ENCODE measurements at places on chromosomes 4 and X.

DNA sequence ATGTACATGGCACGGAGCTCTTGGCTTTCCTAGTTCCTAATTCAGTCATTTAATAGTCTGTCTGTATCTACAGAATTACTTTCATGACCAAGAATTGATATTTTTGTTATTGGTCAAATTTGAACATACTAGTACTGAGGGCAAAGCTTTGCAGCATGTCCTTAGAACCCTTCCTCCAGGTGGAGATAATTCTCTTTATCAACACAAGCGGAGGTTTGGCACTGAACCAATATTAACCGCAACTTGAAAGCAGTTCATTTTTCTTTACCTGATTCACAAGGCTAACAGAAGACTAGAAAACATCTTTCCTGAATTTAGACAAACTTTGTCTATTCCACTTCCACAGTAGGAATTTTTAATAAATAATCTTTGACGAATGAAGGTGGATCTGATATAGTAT lies 73.8 kb downstream of the TACR3 start:
- no peak for DNase-seq

DNA sequence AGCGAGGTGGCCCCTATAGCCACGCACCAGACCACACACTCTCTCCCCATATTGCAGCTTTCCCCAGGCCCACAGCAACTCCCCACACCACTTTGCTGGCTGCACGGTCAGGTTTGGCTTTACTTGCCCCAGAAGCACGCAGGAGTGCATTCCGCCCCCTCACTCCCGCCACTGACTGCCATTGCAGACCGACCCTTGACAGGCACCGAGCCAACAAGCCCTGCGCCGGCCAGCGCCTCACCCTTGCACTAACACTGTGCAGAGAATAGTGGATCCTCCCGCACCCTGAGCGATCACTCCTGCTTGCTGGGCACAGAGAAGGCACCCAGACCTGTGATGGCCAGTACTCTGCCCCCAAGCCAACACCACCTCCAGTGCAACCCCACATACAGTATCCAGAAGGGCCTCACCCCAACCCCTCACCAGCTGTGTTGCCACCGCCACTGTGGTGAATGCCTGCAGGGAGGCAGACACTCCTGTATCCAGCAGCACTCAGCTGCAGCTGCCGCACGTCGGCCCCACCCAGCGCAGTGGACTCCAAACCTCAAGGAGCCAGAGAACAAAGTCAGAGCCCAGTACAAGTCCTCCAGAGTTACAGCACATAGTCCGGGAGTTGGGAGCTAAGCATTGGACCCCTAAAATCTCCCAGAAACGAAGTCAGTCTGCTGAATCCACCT lies 28.6 kb upstream of the DIAPH2 start:
- no peak for DNase-seq

DNA sequence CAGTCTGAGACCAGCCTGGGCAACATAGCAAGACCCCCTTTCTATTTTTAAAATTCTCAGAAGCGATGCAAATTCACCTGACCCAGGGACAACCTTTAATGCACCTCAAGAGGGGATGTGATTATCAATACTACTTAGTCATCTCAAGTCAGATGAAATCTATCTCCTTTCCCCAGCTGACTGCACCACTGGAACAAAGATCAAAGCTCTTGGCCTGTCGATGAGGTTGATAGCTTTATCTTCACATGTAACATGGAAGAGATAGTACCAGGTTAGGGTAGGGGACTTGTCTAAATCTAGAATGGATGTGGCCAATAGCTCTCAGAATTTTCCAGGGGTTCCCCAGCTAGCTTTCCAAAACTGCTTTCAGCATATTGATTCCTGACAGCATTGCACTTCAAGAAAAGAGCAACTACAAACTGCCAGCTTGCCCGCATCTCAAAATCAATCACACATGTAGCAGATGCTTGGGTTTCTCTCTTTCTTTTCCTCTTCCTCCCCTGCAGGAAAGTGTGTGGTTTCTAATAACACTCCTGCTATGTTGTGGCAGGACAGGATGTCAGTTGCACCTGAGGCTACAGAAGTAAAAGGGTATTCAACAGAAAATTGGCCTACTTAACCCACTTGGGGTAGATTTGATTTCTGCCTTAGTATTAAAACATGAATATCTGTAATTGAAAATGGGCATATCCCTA lies 12.2 kb upstream of the TMEM164 start:
- DNase-seq = peak; percentile 15

GRCh38 chr4:3229964-3230363 lies 19.0 kb upstream of the MSANTD1 start:
- no peak for DNase-seq

GRCh38 chr4:158169506-158169905 lies 3.3 kb downstream of the GASK1B start:
- DNase-seq = no peak

- DNase-seq = no peak
Observed at GRCh38 chr4:1232661-1233621, 16.0 kb downstream of the CTBP1 start.

GRCh38 chr4:120773641-120774040 lies 148.9 kb downstream of the PRDM5 start:
- DNase-seq = no peak

- no peak for DNase-seq
Observed at GRCh38 chr4:2483237-2483636, 14.3 kb downstream of the RNF4 start.

DNA sequence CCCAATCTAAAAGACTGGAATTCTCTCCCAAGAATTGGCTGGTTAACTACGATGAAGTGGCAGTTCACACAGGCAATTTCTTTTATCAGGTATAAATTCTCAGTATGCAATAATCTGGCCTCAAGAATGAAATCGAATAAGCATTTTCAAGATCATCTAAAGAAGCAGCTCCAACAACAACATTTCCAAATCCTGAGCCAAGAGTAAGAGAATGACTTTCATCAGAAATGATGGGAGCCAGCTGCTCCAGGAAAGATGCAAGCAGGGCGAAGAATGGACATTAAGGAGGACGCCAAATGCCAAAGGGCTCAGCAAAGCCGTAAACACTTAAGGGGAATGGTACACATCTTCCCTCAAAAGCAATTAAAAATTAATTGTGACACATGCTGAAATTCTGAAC lies 12.0 kb downstream of the ADAMTS3 start:
- DNase-seq = no peak

DNA sequence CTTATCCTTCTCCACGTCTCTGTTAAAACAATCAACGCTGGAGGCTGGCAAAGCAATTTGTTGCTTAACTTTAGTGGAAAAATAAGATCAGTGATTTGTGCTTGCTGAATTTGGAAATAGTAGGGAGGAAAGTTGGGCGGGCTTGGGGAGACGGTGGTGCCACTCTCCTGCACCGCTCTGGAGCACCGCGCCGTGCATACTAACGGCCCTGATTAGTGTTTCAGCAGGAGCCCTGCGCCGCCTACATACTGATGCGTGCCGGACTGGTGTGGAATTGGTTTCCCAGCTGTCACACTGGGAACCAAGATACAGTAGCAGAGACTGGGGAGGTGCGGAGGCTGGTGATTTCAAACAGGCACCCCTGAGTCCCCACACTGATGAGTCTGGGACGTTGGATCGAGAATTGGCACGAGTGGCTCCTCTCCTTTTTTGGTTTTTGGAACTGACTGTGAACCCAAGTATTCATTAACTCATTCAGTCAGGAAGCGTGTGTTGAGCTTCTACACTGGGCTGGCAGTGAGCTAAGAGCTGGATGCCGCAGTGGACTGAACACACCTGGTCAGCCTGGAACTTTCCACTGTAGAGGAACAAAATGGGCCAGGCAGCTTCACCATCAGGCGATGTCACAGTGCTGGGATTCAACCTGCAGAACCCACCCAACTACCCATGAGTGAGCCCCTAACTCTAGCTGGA lies 29.0 kb upstream of the PSAPL1 start:
- DNase-seq = no peak

- no peak for DNase-seq
Observed at GRCh38 chr4:176376032-176376614, 56.4 kb downstream of the SPCS3 start.

- no peak for DNase-seq
Observed at GRCh38 chr4:184968784-184969201, 49.5 kb upstream of the HELT start.

GRCh38 chrX:143304518-143304917 lies 212.8 kb downstream of the SPANXN3 start:
- DNase-seq = no peak

GRCh38 chr4:180827232-180828009 lies 1415.8 kb upstream of the TENM3 start:
- no peak for DNase-seq

- no peak for DNase-seq
Observed at GRCh38 chr4:13617801-13618200, 9.7 kb downstream of the BOD1L1 start.

DNA sequence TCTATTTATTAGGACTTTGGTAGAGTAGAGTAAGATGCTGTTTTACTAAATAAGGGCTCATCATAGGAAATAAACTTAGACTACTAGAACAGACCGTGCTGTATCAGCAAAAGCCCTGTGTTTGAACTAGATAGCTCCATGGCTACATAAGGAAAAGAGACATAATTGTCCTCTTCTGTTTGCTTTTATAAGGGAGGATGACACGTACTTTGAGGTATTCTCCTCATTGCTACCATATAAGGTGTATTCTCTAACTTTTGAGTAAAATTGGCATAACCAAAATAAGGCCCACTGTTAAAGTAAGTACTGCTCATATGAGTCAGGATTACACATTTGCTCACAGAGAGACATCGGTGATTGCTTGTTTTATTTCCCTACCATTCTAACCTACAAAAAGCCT lies 64.3 kb downstream of the PDLIM5 start:
- no peak for DNase-seq

DNA sequence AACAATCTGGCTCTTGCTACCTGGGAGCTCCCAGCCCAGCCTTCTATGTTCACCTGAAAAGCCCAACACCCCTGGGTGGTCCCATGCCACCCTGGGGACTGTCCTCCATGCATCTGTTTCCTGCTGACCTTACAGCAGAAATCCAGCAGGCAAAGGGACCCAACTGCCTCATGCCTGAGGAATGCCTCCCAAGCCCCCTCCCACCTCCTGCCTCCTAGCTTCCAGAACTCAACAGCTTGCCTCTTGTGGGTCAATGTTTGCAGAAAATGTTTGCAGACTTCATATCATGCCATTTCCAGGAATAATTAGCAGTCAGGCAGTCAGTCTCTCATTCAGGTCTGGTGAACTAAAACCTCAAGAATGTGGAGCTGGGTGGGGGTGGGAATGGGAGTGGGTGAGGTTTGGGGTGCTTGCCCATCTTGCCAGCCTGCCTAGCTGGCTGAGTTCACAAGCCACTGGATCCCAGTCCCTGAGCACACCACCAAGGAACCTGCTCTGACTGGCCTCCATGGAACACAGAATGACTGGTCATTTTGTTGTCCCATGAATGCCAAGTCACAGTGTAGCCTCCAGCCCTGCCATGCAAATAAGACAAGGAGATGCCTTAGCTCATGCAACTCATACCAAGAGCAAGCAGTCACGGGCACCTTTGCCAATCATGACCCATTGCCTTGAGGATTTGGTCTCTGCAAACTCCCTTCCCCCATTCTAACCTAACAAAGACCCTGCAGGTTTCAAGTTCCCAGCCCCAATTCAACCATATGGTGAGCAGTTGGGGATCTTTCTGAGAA lies 12.1 kb upstream of the PLAC1 start:
- DNase-seq = no peak

DNA sequence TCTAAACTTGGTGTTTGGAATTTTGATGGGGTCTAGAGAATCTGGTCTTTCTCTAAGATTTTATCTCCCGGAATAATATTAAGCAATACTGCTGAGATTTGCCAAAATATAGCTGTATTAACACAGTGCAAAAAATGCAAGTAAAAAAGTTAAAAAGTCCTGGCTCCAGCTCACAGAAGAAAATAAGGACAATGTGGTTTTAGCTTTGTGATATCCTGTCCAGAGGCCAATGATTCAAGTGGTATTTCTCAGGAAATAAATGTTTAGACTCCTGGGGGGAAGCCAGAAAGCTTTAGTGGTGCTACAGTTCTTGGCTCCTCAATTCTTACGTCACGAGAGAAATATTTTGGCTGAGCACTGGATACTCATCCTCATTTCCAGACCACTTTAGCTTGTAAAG lies 40.9 kb upstream of the IL13RA2 start:
- DNase-seq = no peak

- DNase-seq = no peak
Observed at GRCh38 chr4:100833906-100834305, 316.1 kb upstream of the EMCN start.

DNA sequence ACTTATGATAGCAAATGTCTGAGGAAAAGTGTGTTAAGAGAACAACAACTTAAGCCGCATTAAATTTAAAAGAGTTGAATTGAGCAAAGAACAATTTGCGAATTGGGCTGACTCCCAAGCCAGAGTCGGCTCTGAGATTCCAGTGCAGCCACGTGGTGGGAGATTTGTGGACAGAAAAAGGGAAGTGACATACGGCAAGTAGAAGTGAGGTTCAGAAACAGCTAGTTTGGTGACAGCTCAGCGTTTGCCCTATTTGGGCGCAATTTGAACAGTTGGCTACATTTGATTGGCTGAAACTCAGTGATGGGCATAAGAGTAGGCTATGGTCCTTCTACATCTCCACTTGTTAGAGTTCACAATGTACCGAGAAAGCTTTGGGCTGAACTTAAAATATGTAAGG lies 124.0 kb downstream of the PRKX start:
- no peak for DNase-seq

DNA sequence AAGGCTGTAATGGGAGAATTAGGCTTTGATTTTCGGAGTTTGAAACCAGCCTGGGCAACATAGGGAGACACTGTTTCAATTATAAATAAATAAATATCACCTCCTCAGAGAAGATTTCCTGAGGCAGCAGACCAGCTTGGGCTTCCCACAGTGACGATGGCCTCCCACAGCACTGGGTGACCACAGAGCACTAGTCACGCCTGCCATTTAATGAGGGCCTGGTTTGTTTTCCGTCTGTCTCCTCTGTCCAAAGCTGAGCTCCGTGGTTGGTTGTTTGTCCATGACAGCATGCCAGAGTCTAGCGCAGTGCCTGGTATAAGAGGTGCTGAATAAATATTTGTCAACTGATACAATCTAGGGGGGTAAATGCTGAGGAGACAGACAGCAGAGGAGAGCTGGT lies 10.4 kb upstream of the PDGFRA start:
- DNase-seq = no peak

DNA sequence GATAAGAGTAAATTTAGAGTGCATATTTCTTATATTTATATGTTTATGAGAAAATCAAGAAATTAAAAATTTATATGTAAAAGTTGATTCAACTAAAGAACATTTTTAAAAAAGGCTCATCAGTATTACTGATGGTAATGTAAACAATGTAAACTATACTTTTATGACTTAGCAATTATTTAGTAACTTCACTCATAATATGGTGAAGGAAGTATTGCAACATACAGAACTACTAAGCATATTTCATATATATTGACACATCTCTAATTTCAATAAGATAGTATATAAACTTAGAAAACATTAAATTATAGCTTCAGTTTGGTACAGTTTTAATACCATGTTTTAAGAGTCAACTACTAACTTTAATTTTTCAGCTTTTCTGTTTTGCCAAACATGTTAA lies 512.8 kb upstream of the PCDH7 start:
- DNase-seq = no peak

DNA sequence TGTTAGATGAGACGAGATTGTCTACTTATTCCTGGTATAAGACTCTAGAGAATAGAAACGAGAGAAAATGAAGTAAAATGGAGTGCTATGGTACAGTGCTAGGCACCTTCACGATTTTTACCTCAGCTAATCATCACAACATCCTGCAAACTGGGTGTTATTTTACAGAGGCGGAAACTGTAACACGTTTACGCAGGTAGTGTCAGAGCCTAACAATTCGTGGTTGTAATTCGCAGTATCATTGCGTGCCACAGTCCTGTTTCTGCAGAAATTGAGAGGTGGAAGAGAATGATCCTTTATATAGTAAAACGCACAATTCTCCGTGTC lies 383 bp upstream of the TBC1D19 start:
- DNase-seq = no peak

- no peak for DNase-seq
Observed at GRCh38 chrX:133638285-133638684, 223.0 kb upstream of the GPC4 start.
